ENCODE measurements at places on chromosomes 5 and 9.

DNA sequence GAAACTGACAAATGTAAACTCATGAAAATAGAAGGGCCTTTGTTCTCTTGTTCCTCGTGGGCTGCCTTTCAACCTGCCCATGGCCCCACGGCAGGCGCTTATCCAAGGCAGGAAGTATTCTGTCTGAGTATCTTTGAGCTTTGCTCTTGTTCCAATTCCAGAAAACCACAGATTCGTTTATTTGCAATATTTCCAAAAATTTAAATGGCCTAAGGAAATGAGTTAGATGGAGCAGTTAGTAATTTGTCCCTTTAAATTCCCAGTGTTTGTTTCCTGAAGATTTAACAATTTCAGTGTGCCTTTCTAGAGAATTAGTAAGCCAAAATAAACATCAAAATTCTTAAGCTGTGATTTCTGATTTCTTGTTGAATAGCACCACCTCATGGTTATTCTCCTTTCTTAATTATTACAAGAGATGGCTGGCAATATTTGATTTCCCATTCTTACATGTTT is 299.4 kb upstream of the RASA1 start:
- DNase-seq = no peak

DNA sequence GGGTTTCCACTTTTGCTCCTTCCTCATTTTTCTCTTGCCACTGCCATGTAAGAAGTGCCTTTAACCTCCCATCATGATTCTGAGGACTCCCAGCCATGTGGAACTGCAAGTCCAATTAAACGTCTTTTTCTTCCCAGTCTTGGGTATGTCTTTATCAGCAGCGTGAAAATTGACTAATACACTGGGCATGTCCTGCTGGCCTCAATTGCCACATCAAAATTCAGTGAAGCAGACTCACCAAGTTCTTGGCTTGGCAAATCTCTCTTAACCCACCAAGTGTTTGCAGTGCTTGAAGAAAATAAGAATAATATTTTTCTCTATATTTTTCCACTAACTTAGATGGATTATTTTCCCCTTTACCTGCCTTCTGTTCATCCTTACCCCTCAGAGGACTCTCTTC is 212.0 kb downstream of the BRINP1 start:
- DNase-seq = no peak

- no peak for DNase-seq
Measured at GRCh38 chr5:120314191-120314590, 149.9 kb upstream of the PRR16 start.

DNA sequence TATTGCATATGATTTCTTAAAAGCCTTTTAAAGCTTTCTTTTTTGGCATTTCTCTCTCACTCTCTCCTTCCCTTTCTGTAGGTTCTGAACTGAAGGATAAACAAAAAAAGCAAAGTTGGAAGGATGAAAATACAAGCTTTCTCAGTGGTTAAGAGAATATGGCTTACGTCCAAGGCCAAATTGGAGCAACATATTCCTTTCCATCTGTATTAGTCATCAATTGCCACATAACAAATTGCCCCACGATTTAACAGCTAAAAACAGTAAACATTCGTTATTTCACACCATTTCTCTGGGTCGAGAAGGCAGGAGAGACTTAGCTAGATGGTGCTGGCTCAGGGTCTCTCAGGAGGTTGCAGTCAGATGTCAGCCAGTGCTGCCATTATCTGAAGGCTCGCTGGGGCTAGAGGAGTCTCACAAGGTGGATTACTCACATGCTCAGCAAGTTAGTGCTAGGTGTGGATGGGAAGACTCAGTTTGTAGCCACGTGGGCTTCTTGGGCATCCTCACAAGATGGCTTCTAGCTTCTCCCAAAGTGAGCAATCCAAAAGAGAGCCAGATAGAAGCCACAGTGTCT is 2.0 kb upstream of the ROR2 start:
- DNase-seq = no peak

DNA sequence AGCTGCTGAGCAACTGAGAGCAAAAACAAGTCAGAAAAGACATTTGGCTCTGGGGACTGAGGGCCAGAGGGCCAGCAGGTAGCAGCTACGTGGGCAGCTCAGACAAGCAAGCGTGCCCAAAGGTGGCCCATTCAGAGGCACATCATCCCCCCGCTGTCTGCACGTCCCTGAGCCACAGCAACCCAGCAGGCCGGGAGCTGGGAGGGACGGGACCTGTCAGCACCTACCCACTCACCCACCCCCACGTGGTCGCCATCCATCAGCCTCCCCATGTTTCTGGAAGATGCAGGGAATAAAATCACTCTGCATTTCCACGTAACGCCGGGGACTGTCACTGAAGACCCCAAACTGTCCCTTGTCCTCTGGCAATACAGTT is 167.8 kb downstream of the COL23A1 start:
- no peak for DNase-seq

- DNase-seq = no peak
Measured at GRCh38 chr5:42274913-42275312, 148.3 kb upstream of the GHR start.

GRCh38 chr5:157271740-157272271 is 5.9 kb downstream of the CYFIP2 start:
- DNase-seq = peak; percentile 94

GRCh38 chr9:22241024-22241423 is 205.6 kb upstream of the DMRTA1 start:
- DNase-seq = no peak

GRCh38 chr9:127232833-127233549 is 31.6 kb upstream of the GARNL3 start:
- no peak for DNase-seq

- no peak for DNase-seq
Measured at GRCh38 chr5:36458746-36459145, 147.7 kb upstream of the SLC1A3 start.

GRCh38 chr9:70043689-70044489 is at the start of gene MAMDC2:
Gene MAMDC2, plus strand, starts transcription at chr9:70043848. Its CDS starts 350 bp downstream, at chr9:70044198.
- DNase-seq = no peak

GRCh38 chr5:142825378-142826089 is 55.4 kb downstream of the ARHGAP26 start:
- DNase-seq = no peak

GRCh38 chr9:92968081-92968480 is 20.8 kb downstream of the FGD3 start:
- DNase-seq = peak; percentile 28

- no peak for DNase-seq
Measured at GRCh38 chr5:157842787-157843186, 16.2 kb downstream of the CLINT1 start.

GRCh38 chr9:23771746-23772384 is 54.2 kb downstream of the ELAVL2 start:
- DNase-seq = no peak

DNA sequence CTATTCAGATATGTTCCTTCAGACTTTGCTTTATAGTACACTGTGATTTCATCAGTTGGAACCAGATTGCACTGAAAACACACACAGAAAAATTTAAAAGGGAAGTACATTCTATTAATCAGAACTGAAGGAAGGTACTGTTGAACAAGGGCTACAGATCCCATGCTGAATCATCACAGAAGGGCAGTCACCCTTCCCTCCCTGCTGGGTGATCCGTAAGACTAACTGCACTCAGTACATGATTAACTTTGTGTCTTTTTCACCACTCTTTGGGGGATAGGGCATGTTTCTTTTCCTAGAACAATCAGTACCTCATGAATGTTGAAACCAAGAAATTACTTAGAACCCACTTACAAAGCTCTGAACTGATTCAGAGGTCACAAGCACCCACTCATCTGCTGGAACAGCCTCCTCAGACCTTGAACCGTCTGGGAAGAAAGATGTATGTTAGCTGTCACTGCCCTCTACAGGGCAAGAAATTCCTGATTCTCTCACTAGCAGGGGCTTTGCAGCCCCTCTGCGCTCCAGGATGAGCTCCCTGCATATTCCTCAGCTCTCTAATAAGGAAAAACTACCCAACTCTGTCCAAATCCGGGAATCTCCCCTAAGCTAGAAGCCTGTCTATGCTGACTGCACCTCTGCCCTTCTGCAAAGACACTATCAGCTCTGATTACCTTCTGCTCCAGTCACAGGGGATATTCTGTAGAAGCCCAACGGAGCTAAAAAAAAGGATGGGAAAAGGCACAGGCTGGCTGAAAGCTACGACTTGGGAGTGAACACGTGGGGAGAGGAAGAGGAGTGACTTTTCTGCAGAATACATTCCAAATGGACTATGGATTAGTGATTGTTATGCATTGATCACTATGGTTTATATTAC is 51.0 kb downstream of the IARS1 start:
- no peak for DNase-seq

DNA sequence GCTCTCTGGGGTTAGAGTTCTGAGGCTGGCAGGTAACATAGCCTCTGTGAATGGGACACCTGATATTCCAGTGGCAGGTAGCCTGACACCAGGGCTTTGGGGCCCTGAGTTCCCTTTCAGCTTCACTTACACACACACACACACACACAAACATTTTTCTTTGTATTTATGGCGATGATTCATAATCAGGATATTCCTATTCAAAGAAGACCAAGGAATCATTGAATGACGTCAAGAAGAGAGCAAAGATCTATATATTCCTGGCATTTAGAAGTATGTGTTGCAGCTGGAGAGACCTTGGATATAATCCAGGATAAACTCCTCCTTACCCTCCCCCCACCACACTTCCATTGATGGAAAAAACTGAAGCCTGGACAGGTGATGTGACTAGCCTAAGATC is 7.9 kb upstream of the ENTREP1 start:
- no peak for DNase-seq

DNA sequence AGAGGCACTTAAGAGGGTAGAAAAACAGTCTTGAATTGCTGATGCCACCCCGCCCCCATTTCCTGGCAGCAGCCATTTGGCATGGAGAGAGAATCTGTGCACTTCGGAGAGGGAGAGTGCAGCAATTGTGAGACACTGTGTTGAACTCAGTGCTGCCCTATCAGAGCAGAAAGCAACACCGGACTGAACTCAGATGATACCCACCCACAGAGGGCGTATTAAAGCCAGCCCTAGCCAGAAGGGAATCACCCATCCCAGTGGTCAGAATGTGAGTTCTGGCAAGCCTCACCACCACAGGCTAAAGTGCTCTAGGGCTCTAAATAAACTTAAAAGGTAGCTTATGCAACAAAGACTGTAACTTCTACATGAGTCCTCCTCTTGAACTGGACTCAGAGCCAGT is 88.4 kb upstream of the RGS7BP start:
- DNase-seq = no peak

DNA sequence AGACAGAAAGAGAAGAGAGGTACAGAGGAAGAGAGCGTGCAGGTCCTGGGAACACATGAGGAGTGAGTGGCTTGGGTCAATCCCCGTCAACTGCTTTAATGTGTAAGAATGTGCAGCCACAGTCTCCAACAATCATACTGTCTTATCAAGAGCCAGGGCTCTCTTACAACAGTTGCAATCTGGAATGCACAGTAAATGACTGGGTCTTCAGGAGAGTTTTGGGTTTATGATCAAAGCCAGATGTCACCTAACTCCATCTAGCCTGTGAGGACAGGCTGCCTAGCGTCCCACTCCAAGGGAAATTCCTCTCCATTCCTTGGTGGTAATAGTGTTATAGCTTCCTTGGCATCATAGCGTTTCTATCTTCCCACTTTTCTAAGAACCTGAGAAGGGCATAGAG is 75.0 kb upstream of the TRIO start:
- no peak for DNase-seq

- no peak for DNase-seq
Measured at GRCh38 chr5:88805151-88805784, 77.7 kb downstream of the MEF2C start.

GRCh38 chr5:75524071-75524470 is 12.4 kb downstream of the POLK start:
- no peak for DNase-seq

GRCh38 chr5:91339063-91339705 is 43.9 kb downstream of the ARRDC3 start:
- DNase-seq = no peak
